ENCODE measurements at places on chromosomes 3 and 15.

DNA sequence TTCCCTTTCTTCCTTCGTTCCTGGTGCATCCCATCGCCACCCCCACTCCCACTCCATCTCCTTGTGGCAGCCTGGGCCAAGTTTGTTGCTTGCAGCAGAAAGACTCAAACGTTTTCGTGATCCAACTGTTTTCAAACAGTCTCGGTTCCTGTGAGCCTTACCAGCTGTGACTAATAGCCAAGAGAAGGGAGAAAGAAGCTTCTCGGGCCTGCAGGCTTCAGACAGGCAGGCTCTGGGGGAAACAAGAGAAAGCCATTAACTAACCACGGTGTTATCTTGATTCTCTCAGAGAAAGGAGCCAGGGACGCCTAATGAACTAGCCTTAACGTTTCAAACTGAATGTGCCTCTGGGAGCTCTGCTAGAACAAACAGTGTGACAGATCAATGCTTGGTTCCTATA is 742.0 kb downstream of the NR2F2 start:
- DNase-seq, result no peak

GRCh38 chr15:100725121-100726069 is 123.0 kb downstream of the ASB7 start:
- DNase-seq, result no peak

GRCh38 chr3:138898301-138898700 is 48.6 kb downstream of the FOXL2 start:
- DNase-seq, result no peak

GRCh38 chr3:182869059-182869458 is 75.8 kb downstream of the ATP11B start:
- no peak for DNase-seq

DNA sequence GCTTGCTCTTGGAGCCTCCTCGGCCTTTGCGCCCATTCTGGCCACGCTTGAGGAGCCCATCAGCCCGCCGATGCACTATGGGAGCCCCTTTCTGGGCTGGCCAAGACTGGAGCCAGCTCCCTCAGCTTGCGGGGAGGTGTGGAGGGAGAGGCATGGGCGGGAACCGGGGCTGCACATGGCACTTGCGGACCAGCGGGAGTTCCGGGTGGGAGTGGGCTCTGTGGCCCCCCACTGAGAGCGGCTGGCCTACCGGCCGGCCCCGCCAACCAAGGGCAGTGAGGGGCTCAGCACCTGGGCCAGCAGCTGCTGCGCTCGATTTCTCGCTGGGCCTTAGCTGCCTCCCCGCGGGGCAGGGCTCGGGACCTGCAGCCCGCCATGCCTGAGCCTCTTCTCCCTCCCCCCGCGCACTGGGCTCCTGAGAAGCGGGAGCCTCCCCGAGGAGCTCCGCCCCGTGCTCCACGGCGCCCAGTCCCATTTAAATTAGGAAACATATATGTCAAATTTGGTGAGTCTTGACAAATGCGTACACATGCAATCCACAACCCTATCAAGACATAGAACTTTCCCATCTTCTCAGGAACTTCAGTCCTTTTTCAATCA is 97.6 kb upstream of the CNTN3 start:
- DNase-seq, result no peak

- no peak for DNase-seq
These were observed 33.1 kb downstream of the BHLHE40 start for GRCh38 chr3:5012367-5012766.

DNA sequence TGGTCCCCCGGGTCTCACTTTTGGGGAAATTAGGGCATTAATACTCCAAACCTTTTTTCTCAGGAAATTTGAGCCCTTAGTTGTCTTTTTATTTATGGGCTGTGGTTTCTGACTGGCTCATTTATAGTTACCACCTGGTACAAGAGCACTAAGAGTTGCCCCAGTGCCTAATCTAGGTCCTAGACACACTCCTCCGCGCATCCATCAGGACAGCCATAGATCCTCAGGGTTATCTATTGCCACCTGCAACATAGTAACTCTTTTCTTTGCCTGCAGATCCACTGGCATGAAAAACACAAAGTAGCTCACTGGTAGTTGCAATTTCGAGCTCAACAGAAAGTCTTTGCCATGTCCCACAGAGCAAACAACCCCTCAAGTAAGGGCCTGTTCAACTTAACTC is 576.4 kb upstream of the ROBO2 start:
- no peak for DNase-seq

DNA sequence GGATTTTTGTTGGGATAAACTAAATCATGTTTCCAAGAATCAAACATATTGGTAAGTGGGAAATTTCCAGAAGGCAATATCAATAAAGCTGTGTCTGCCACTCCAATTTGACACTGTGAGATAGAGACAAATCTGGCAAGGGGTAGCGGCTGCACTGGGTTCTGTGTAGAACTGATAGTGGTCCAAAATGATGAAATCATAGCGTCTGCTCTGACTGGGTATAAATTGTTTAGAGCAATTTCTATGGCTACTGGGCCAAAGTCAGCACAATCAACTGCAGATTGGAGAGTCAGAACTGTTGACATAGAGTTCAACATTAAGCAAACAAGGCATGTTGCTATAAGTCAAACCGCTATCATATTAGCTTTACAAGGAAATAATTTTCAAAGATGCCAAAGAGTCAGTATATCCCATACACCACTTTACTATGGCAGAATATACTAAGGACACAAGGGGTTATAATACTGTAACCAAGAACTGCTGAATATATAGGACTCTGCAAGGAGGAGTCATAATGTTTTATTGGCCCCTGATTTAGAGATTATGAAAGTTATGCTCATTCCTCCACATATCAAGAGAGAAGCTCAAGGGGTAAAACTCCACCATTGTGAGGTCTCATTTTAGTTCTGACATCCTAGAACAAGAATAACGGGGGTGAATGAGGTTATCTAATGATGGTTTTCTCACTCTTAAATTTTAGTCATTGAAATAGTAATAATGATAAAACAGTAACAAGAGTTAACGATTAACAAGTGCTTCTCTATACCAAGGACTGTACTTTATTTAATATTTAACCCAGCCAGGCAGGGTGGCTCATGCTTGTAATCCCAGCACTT is 309.7 kb upstream of the GADL1 start:
- DNase-seq, result no peak

- no peak for DNase-seq
These were observed 52.7 kb downstream of the ROPN1B start for GRCh38 chr3:126021702-126022101.

- DNase-seq, result no peak
These were observed 196.4 kb downstream of the STT3B start for GRCh38 chr3:31729082-31729481.

GRCh38 chr15:31360843-31361763 is 34.5 kb downstream of the KLF13 start:
- DNase-seq, result peak; percentile 53

DNA sequence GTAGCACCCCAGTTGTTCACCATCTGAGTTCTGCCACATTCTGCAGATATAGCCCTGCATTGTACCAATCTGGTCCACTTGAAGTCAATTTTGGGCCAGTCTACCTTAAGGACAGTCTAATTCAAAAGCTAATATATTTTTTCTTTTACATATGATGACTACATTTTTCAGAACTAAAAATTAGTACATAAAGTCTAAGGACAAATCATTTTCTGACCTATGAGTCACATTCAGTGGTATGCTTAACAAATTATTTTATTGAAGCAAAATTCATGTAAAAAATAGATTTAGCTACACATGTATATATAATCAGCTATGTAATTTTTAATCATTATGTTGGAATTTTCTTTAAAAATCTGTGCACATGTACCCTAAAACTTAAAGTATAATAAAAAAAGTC is 52.1 kb upstream of the IL12A start:
- DNase-seq, result no peak

DNA sequence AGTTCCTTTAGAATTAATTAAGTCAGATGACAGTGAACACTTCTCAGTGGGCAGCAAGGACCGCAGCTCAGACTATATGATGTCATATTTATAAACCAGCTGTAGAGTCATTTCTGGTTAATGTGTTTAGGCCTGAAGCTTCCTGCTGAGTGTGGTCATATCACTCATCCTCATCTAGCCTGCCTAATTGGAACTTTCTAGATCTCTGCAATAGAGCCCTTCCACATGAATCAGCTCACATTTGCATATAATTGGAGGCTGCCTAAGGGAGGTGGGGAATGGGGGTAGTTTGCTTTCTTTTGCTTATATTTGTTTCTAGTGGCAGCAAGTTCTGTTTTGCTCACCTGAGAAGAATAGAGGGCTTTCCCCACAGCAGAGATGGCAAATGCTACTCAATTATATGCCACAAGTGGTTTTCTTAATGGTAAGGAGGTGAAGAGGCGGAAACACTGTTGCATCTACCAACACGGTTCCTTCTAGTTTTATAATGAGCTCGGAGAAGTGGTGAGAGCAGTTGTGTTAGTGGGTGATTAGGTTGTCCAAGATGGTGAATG is 148.1 kb downstream of the KLHL25 start:
- no peak for DNase-seq

GRCh38 chr3:23112491-23112890 is 90.6 kb upstream of the UBE2E2 start:
- DNase-seq, result no peak

DNA sequence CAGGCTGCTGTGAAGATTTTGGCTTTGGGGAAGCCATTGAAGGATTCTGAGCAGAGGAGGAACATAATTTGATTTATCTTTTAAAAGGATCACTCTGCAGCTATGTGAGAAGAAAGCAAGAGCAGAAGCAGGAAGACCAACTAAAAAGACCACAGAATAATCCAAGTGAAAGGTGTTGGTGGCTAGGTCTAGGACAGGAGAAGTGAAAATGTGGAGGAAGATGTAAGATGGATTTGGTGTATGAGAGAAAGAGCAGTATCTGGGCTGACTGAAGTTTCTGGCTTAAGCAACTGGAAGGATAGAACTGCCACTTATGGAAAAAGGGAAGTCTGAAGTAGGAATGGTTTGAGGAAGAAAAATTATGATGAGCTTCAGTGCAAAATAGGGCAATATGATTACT is 62.0 kb downstream of the SFMBT1 start:
- no peak for DNase-seq

DNA sequence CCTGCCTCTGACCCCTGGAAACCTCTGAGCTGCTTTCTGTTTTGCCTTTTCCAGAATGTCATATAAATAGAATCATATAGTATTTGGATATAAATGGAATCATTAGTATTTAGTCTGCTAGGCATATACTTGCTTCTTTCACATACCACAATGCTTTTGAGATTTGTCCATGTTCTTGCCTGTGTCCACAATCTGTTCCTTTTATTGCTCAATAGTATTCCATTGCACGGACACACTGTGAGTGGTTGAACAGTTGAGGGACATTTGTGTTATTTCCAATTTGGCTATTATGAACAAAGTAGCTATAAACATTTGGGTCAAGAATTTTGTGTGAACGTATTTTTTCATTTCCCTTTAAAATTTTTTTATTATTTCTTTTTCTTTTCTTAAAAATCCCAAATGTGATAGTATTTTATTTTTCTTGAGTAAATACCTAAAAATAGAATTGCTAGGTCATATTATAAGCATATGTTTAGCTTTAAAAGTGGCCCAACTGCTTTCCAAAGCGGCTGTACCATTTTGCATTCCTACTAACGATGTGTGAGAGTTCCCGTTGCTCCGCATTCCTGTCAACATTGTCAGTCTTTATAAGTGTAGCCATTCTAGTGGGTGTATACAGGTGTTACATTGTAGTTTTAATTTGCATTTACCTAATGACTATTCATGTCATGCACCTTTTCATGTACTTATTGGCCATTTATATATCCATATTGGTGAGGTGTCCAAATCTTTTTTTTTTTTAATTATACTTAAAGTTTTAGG is 26.5 kb downstream of the WDR53 start:
- DNase-seq, result no peak

DNA sequence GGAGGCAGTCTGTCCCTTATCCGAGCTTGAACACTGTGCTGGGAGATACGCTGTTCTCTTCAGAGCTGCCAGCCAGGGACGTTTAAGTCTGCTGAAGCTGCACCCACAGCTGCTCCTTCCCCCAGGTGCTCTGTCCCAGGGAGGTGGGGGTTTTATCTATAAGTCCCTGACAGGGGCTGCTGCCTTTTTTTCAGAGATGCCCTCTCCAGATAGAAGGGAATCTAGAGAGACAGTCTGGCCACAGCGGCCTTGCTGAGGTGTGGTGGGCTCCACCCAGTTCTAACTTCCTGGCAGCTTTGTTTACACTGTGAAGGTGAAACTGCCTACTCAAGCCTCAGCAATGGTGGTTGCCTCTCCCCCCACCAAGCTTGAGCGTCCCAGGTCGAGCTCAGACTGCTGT is 319.9 kb upstream of the GRM7 start:
- DNase-seq, result no peak

GRCh38 chr3:32303399-32303747 is 64.9 kb downstream of the CMTM8 start:
- DNase-seq, result no peak

GRCh38 chr3:70383360-70383831 is 71.0 kb upstream of the MDFIC2 start:
- DNase-seq, result no peak

GRCh38 chr15:68379058-68379758 is 52.8 kb downstream of the ITGA11 start:
- no peak for DNase-seq

GRCh38 chr3:54014067-54014466 is 108.3 kb upstream of the CACNA2D3 start:
- no peak for DNase-seq

DNA sequence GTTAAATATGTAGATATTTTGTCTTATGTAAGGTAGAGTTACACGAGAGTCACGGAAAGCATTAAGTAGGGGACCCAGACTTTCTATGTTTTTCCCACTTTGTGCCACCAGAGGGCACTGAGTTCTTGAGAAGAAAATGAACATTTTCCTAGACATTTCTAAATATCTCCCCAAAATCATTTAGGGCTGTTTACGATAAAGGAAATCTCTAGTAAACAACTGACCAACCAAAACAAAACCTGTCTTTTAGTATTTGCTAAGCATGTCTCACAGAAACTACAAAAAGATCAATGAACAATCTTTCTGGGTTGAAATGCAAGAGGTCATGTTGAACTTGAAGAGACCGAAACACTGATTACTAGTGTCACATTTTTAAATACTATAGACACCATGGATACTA is 16.1 kb downstream of the POU1F1 start:
- DNase-seq, result no peak

DNA sequence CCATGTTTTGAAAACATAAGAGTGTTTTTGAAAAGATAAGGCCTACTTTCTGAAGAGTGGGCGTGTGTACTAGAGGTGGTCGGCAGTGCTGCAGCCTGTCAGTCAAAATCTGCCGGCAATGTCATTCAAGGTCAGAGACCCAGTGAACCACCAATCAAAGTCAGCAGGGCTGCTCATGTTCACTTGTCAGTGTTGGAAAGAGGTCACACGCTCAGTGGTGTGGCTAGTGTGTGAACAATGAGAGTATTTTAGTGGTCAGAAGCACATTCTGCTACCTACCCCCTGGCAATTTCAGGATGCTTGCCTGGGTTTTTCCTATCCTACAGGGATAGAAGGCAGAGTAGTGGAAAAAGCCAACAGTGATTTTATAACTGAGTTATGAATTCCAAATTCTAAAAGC is 278.5 kb upstream of the ONECUT1 start:
- no peak for DNase-seq

- DNase-seq, result no peak
These were observed 943.6 kb downstream of the DIPK2A start for GRCh38 chr3:144915202-144915601.

All from stimulated activated CD8-positive, alpha-beta memory T cell treated with anti-CD3 and anti-CD28 coated beads, Interleukin-7, amount 100 ng/mL, for 1 hour (primary cell).